A549 treated with Mapracorat at 1 μM for 4 hours (cell line): ENCODE measurements at places on chromosomes 7 and 10. TPM values are rescaled to one million over a fixed set of nuclear protein-coding genes. Genes with fewer than 3 reads are reported as not detected.

SLC18A3 gene
- total RNA-seq: not detected in 5 replicates

FMC1 gene
- 12.9 to 39.4 TPM (median 32.6 TPM) in 5 replicates for total RNA-seq

TMEM273 gene
- total RNA-seq: not detected in 5 replicates

DDX56 gene
- 108 to 138 TPM (median 113 TPM) in 5 replicates for total RNA-seq

CAV1 gene
- 512 to 685 TPM (median 586 TPM) in 5 replicates for total RNA-seq

MYO3A gene
- not detected in 5 replicates for total RNA-seq

ADRB1 gene
- total RNA-seq: 0.75 to 1.4 TPM (median 1.2 TPM) in 5 replicates

CCZ1B gene
- 24.4 to 35.3 TPM (median 29.4 TPM) in 5 replicates for total RNA-seq

EVX1 gene
- total RNA-seq: 0.07 to 0.21 TPM (median 0.14 TPM) in 5 replicates

CXCL12 gene
- total RNA-seq: 0.07 to 0.66 TPM (median 0.23 TPM) in 5 replicates

DDC gene
- 0.83 to 1.7 TPM (median 1.2 TPM) in 5 replicates for total RNA-seq

ANK3 gene
- 0.43 to 1.4 TPM (median 0.97 TPM) in 5 replicates for total RNA-seq

DRGX gene
- total RNA-seq: 0.05 TPM in 1 of 5 replicates, not detected in the others

DDX50 gene
- total RNA-seq: 30.5 to 38.0 TPM (median 36.0 TPM) in 5 replicates

PTER gene
- total RNA-seq: 11.5 to 17.4 TPM (median 15.1 TPM) in 5 replicates

ZNF680 gene
- 1.3 to 2.3 TPM (median 2.0 TPM) in 5 replicates for total RNA-seq

PARP12 gene
- 18.2 to 22.3 TPM (median 20.8 TPM) in 5 replicates for total RNA-seq

ZPBP gene
- total RNA-seq: not detected in 5 replicates

ZNF727 gene
- total RNA-seq: not detected in 5 replicates

RASSF4 gene
- 2.9 to 4.1 TPM (median 3.6 TPM) in 5 replicates for total RNA-seq

PRSS37 gene
- total RNA-seq: not detected in 5 replicates

ZNF804B gene
- total RNA-seq: not detected in 5 replicates

UNCX gene
- total RNA-seq: 0.07 to 0.08 TPM in 2 of 5 replicates, not detected in the others

PDK4 gene
- total RNA-seq: 18.2 to 24.6 TPM (median 22.2 TPM) in 5 replicates

TUBB8 gene
- 0.07 to 0.16 TPM (median 0.09 TPM) in 4 of 5 replicates, not detected in the other for total RNA-seq

ADGRA1 gene
- 0.05 to 0.40 TPM (median 0.14 TPM) in 5 replicates for total RNA-seq

NKX2-3 gene
- total RNA-seq: 0.06 to 0.11 TPM (median 0.08 TPM) in 3 of 5 replicates, not detected in the others

ADCK2 gene
- 16.4 to 21.4 TPM (median 20.3 TPM) in 5 replicates for total RNA-seq

DNAJB6 gene
- total RNA-seq: 86.0 to 142 TPM (median 94.2 TPM) in 5 replicates

ZYX gene
- total RNA-seq: 160 to 188 TPM (median 183 TPM) in 5 replicates

NODAL gene
- total RNA-seq: not detected in 5 replicates

TCTN3 gene
- total RNA-seq: 40.7 to 43.5 TPM (median 43.4 TPM) in 5 replicates

CPVL gene
- total RNA-seq: 0.17 to 0.51 TPM (median 0.29 TPM) in 5 replicates

GDF2 gene
- not detected in 5 replicates for total RNA-seq

ACSM6 gene
- total RNA-seq: not detected in 5 replicates

MMD2 gene
- not detected in 5 replicates for total RNA-seq

CTAGE6 gene
- total RNA-seq: 0.05 to 0.07 TPM in 2 of 5 replicates, not detected in the others

CFAP43 gene
- 0.14 to 0.36 TPM (median 0.20 TPM) in 5 replicates for total RNA-seq

PPP1R17 gene
- not detected in 5 replicates for total RNA-seq

MMRN2 gene
- 0.73 to 1.6 TPM (median 0.98 TPM) in 5 replicates for total RNA-seq

NRAP gene
- not detected in 5 replicates for total RNA-seq

ANKRD61 gene
- 0.28 to 1.2 TPM (median 0.51 TPM) in 5 replicates for total RNA-seq

CPN1 gene
- total RNA-seq: 0.15 to 0.45 TPM (median 0.35 TPM) in 5 replicates

SPRN gene
- total RNA-seq: 0.13 to 0.39 TPM (median 0.29 TPM) in 5 replicates

ABCA13 gene
- 0.04 to 0.08 TPM (median 0.05 TPM) in 4 of 5 replicates, not detected in the other for total RNA-seq

C7orf57 gene
- total RNA-seq: 0.24 to 0.45 TPM (median 0.31 TPM) in 5 replicates

HABP2 gene
- total RNA-seq: 0.04 to 0.13 TPM (median 0.09 TPM) in 4 of 5 replicates, not detected in the other

CUTC gene
- 31.5 to 33.4 TPM (median 32.0 TPM) in 5 replicates for total RNA-seq

HIBADH gene
- 38.6 to 44.4 TPM (median 42.8 TPM) in 5 replicates for total RNA-seq

NEBL gene
- total RNA-seq: 6.6 to 10.1 TPM (median 9.1 TPM) in 5 replicates

APBB1IP gene
- total RNA-seq: 5.4 to 6.9 TPM (median 6.2 TPM) in 5 replicates
